ENCODE measurements at places on chromosomes 2 and 18. TPM values are rescaled to one million over a fixed set of nuclear protein-coding genes. Genes with fewer than 3 reads are reported as not detected.

DNA sequence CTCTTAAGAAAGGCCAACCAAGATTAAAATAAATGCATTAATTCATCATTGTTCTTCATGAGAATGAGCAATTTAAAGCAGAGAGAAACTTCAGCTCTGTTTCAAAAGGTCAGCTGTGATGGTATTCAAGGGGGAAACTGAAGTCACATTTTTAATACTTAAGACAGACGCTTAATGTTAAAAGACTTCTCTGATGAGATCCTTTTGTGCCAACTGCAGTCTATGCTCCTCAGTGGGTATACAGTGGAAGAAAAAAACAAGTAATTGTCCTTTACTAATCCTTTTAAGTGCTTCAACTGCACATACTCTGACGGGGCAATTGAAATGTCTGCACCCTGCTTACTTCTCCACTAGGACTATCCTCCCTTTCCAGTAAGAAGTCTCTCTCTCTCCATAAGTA, 309.7 kb downstream of the GULP1 start:
- no peak overlapping the region for H3K4me3 ChIP-seq
- no peaks in the 10 kb centered on the region for H3K4me1 ChIP-seq
- H3K27me3 ChIP-seq = no peaks in the 10 kb centered on the region
- H3K27ac ChIP-seq = no peak overlapping the region

GRCh38 chr2:230861552-230862255, 3.0 kb upstream of the ITM2C start:
- H3K27ac ChIP-seq = no peak overlapping the region
- no peak for DNase-seq
- H3K27me3 ChIP-seq = peaks cover 22% of the 10 kb centered on the region
- no peak overlapping the region for H3K4me3 ChIP-seq
- peaks cover 10% of the 10 kb centered on the region for H3K4me1 ChIP-seq

- H3K4me1 ChIP-seq = no peaks in the 10 kb centered on the region
- no peak for DNase-seq
- H3K36me3 ChIP-seq = no peaks in the 10 kb centered on the region
- no peaks in the 10 kb centered on the region for H3K27me3 ChIP-seq
Measured at GRCh38 chr2:188601927-188602326, 310.3 kb downstream of the GULP1 start.

DNA sequence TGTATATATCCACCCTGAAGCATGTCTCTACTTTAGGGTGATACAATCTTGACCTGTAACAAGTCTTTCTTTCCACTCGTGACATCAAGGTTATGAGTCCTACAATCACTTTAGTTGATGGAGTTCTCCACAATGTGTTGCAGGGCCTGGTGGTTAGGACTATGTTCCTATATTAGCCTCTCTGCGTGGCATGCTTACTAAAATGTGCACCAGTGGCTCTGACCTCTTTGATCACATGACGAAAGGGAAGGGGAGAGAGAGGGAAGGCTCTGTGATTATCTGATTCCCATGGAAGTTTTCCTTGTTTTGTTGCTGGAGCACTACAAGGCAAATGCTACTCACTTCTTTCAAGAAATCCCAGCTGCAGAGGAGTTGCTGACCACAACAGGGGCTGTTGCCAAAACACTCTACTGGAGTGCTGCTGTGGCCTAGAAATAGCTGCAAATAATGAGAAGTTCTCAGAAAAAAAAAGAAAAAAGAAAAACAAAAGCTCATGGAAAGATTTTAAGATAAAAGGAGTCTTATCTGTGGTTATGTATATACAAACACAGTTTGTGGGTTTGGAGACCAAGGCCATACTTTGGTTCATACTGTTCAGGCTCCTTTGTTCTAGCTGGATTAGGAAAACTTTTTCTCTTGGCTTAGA, 272.8 kb upstream of the MMADHC start:
- H3K27me3 ChIP-seq = no peaks in the 10 kb centered on the region
- DNase-seq = no peak
- no peaks in the 10 kb centered on the region for H3K36me3 ChIP-seq
- H3K4me3 ChIP-seq = no peak overlapping the region
- H3K27ac ChIP-seq = no peak overlapping the region

DNA sequence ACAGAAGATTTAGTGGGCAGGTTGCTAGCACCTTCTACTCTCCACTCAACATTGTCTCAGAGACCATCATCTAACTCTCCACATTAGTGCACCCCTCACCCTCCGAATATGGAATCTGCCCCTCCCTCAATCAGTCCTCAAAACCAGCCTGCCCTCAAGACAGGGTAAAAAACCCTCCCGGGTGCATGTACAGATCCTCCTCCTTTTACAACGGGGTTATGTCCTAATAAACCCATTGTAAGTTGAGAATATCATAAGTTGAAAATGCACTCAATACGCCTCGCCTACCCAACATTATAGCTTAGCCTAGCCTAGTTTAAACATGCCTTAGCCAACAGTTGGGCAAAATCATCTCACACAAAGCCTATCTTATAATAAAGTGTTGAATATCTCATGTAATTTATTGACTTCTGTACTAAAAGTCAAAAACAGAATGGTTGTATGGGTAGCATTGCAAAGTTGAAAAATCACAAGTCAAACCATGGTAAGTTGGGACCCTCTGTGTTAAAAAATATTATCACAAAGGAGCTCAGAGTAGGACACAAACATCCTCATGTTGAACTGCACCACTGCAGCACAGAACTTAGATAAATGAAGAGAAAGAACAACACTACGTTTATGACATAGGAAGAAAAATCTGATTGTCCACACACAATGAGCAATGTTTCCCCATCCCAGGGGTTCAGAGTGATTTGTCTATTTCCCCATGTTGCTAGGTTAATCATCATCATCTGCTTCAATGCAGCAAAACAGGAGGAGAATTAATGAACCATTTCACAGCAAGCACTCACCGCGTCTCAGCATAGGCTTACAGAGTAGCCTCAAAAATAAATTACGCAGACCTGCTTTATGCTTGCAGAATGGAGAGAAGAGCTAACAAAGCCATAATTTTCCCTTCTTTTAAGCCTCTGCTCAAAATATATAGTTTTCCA, 184.1 kb upstream of the ARL4C start:
- no peaks in the 10 kb centered on the region for H3K36me3 ChIP-seq
- no peak for DNase-seq
- no peak overlapping the region for H3K4me3 ChIP-seq
- peaks cover 8% of the 10 kb centered on the region for H3K27me3 ChIP-seq

GRCh38 chr2:34188464-34189303, 589.6 kb upstream of the FAM98A start:
- no peak for DNase-seq
- H3K4me1 ChIP-seq = no peaks in the 10 kb centered on the region
- no peak overlapping the region for H3K4me3 ChIP-seq
- no peaks in the 10 kb centered on the region for H3K36me3 ChIP-seq
- H3K27ac ChIP-seq = no peak overlapping the region
- H3K27me3 ChIP-seq = no peaks in the 10 kb centered on the region

DNA sequence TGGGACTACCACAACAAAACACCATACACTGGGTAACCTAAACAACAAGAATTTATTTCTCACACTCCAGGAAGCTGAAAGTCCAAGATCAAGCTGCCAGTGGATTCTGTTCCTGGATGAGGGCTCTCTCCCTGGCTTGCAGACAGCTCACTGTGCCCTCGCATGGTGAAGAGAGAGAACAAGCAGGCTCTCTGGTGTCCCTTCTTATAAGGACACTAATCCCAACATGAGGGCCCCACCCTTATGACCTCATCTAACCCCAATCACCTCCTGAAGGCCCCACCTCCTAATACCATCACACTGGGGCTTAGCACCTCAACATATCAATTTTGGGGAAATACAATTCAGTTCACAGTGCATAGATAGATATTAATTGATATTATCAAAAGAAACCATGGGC, 83.5 kb downstream of the BIN1 start:
- H3K4me1 ChIP-seq = peaks cover 12% of the 10 kb centered on the region
- no peaks in the 10 kb centered on the region for H3K36me3 ChIP-seq
- H3K4me3 ChIP-seq = no peak overlapping the region
- H3K27me3 ChIP-seq = peaks cover 3% of the 10 kb centered on the region

DNA sequence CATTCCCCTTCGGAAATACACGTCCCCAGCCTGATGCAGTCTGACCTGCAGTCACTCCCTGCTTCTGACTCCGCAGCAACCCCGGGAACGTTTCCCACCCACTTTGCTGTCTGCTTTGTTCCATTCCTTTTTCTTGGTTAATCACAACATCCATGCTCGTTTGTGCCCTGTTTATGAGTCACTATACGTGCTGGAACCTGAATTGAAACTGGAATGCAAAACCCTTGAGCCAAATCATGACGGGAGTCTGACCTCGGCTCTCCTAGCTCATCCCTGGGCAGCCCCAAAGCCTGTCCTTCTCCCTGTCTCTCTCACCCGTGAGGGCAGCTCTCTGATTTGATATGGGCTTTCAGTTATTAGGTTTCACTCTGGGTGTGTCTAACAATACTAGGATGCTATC, 57.1 kb upstream of the RNF152 start:
- no peaks in the 10 kb centered on the region for H3K27me3 ChIP-seq
- H3K4me3 ChIP-seq = no peak overlapping the region
- no peaks in the 10 kb centered on the region for H3K36me3 ChIP-seq
- H3K4me1 ChIP-seq = peaks cover 6% of the 10 kb centered on the region
- H3K27ac ChIP-seq = no peak overlapping the region
- no peak for DNase-seq

DNA sequence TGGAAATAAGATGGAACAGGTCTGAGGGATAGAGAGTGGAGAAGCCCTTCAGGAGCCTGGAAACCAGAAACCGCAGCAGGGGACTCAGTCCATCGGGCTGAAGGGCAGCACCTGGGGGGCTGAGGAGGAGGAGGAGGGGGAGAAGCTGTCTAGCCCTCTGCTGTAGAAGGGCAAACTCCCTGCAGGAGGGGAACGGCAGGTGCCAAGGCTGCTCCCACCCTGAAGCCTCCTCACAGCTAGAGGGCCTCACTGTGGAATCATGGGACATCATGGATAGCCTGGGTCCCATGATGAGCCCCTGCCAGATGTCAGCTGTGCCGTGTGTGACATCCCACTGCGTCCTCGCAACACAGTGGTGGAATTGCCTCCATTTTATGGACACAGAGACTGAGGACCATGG, 435 bp downstream of the MYO7B start:
- no peak overlapping the region for H3K27ac ChIP-seq
- H3K4me3 ChIP-seq = no peak overlapping the region
- H3K4me1 ChIP-seq = no peaks in the 10 kb centered on the region
- H3K27me3 ChIP-seq = peaks cover 28% of the 10 kb centered on the region
- no peaks in the 10 kb centered on the region for H3K36me3 ChIP-seq

- H3K36me3 ChIP-seq = no peaks in the 10 kb centered on the region
- no peaks in the 10 kb centered on the region for H3K27me3 ChIP-seq
- peak overlapping the region; percentile 43 for H3K27ac ChIP-seq
- no peak overlapping the region for H3K4me3 ChIP-seq
Measured at GRCh38 chr2:11757101-11757500, 10.7 kb downstream of the LPIN1 start.

GRCh38 chr18:46916551-46917107, 678 bp downstream of the PIAS2 start:
- H3K36me3 ChIP-seq = no peaks in the 10 kb centered on the region
- H3K27ac ChIP-seq = peak overlapping the region; percentile 52
- peak overlapping the region; percentile 57 for H3K4me3 ChIP-seq

DNA sequence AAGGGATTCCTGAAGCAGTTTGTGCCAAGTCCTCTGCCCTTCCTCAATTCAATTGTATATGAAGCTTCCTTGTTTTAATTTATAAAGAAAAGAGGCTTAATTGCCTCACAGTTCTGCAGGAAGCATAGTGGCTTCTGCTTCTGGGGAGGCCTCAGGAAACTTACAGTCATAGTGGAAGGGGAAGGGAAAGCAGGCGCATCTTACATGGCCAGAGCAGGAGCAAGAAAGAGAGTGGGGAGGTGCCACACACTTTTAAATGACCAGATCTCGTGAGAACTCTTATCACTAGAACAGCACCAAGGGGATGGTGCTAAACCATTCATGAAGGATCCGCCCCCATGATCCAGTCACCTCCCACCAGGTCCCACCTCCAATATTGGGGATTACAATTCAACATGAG, 114.2 kb downstream of the SGPP2 start:
- H3K4me1 ChIP-seq = no peaks in the 10 kb centered on the region
- H3K27me3 ChIP-seq = peaks cover 5% of the 10 kb centered on the region
- H3K27ac ChIP-seq = no peak overlapping the region
- no peak for DNase-seq
- no peaks in the 10 kb centered on the region for H3K36me3 ChIP-seq

DNA sequence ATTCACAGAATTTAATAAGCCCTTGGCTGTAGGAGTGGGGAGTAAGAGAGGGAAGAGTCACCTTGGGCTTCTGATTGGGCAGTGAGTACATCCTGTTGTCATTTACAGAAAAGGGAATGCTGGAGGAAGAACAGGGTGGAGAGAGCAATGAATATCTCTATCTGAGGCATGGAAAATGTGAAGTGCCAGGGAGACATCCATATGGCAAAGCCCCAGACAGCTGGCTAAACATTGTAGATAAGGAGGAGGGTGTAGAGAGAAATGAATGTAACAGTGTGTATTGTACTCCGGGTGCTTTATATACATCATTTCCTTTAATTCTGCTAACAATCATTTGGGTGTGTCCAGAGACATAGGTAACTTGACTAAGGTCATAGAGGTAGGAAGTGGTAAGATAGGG, 103.5 kb downstream of the UPP2 start:
- no peaks in the 10 kb centered on the region for H3K4me1 ChIP-seq
- H3K27ac ChIP-seq = no peak overlapping the region
- H3K36me3 ChIP-seq = no peaks in the 10 kb centered on the region
- H3K4me3 ChIP-seq = no peak overlapping the region

GRCh38 chr2:11419781-11420180, 46.2 kb downstream of the E2F6 start:
- DNase-seq = no peak
- H3K27ac ChIP-seq = no peak overlapping the region
- no peak overlapping the region for H3K4me3 ChIP-seq

- no peaks in the 10 kb centered on the region for H3K4me1 ChIP-seq
- H3K4me3 ChIP-seq = no peak overlapping the region
- no peaks in the 10 kb centered on the region for H3K36me3 ChIP-seq
- DNase-seq = no peak
- no peaks in the 10 kb centered on the region for H3K27me3 ChIP-seq
Measured at GRCh38 chr2:174878537-174879147, 114.4 kb upstream of the CHRNA1 start.

- no peak overlapping the region for H3K4me3 ChIP-seq
- DNase-seq = no peak
- no peak overlapping the region for H3K27ac ChIP-seq
- no peaks in the 10 kb centered on the region for H3K4me1 ChIP-seq
Measured at GRCh38 chr2:189146553-189146952, 33.0 kb downstream of the COL5A2 start.

DNA sequence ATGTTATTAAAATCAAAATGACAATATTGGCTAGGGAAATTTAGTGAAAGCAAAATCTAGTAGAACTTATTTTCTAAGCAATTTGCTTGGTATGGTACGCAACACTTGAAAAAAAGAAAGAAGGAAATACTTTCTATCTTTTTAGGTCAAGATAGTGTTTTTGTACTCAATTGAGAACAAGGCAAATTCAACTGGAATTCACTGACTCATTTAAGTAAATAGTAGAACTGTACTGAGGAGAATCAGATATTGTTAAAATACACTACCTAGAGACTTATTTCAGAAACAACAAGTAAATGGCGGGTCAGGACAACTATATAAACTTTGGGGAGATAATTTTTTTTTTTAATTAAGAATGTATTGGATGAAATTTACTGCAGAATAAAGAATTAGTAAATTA, 18.9 kb downstream of the ZRANB3 start:
- DNase-seq = no peak
- no peak overlapping the region for H3K4me3 ChIP-seq
- no peak overlapping the region for H3K27ac ChIP-seq

Gene CFC1
- not detected for total RNA-seq

Gene ELOA2
- not detected for total RNA-seq

Gene FAM161A
- total RNA-seq = 2.5 TPM

Gene PFN4
- 0.28 TPM for total RNA-seq

Gene PPM1B
- total RNA-seq = 78.7 TPM

Gene ITPRID2
- total RNA-seq = 45.8 TPM

Gene MYO7B
- total RNA-seq = 0.96 TPM

Gene UGT1A4
- not detected for total RNA-seq

Gene EFR3B
- total RNA-seq = not detected

Measured in T-cell (primary cell).